ENCODE measurements at places on chromosomes 12 and 14.

GRCh38 chr12:45543887-45544286 is 185.6 kb upstream of the ARID2 start:
- peak; percentile 84 for DNase-seq

- DNase-seq: peak; percentile 50
Observed at GRCh38 chr12:109696485-109697269, 16.9 kb upstream of the FAM222A start.

DNA sequence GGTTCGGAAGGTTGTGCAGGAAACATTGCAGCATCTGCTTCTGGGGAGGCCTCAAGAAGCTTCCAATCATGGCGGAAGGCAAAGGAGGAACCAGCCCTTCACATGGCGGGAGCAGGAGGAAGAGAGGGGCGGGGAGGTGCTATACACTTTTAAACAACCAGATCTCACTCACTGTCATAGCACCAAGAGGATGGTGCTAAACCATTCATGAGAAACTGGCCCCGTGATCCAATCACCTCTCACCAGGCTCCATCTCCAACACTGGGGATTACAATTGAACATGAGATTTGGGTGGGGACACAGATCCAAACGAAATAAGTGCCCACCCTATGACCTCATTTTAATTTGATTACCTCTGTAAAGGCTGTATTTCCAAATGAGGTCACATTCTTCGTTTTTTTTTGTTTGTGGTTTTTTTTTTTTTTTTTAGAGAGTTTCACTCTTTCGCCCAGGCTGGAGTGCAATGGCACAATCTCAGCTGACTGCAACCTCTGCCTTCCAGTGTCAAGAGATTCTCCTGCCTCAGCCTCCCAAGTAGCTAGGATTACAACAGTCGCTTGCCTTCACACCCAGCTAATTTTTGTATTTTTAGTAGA is 11.4 kb upstream of the ORAI1 start:
- no peak for DNase-seq

GRCh38 chr12:88753066-88753465 is 172.8 kb upstream of the KITLG start:
- no peak for DNase-seq

- DNase-seq: no peak
Observed at GRCh38 chr12:22481547-22482104, 62.7 kb downstream of the C2CD5 start.

GRCh38 chr12:6122201-6122600 is 2.3 kb downstream of the VWF start:
- DNase-seq: no peak
